ENCODE measurements at places on chromosomes 3 and 15.
A peak's percentile ranks its signal among the peaks of the same experiment; 100 is the strongest.

GRCh38 chr3:174858353-174858752, 781 bp upstream of the NAALADL2 start:
- DNase-seq = no peak

GRCh38 chr3:22236490-22237270, 485.7 kb upstream of the ZNF385D start:
- no peak for DNase-seq

GRCh38 chr15:85615930-85616329, 178.8 kb downstream of the KLHL25 start:
- DNase-seq = no peak

DNA sequence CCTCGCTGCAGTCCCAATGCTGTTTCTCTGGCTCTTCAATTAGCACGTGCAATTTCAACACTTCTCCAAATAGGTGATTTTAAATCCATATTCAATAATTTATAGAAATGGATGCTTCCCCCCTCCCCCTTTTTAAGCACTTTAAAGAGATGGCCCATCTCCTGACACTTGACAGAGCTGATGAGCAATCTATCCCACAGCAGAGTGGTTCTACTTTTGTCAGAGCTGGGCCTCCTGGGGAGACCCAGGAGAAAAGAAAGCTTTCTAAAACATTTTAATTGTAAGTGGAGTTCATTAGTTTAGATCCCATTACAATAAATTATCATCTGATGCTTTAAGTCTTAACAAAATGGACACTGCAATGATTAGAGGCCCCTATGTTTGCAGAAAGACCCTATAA, 127.7 kb downstream of the SHQ1 start:
- DNase-seq = no peak

DNA sequence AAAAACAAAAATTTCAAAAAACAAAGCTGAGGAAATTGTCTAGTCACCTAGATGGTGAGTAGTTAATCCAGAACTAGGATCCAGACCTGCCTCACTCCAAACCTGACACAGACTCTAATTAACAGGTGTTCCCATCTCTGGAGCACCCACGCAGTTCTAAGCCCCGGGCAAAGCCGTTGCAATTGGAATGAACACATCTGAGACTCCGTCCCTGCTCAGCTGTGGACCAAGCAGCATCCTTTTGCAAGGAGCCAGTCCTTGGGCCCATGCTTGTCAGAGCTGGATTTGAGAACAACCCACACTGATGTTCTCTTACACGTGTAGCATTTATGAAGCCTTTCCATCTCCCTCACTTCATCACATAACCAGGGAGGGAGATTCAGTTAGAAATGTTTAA, 54.8 kb downstream of the LMCD1 start:
- no peak for DNase-seq

DNA sequence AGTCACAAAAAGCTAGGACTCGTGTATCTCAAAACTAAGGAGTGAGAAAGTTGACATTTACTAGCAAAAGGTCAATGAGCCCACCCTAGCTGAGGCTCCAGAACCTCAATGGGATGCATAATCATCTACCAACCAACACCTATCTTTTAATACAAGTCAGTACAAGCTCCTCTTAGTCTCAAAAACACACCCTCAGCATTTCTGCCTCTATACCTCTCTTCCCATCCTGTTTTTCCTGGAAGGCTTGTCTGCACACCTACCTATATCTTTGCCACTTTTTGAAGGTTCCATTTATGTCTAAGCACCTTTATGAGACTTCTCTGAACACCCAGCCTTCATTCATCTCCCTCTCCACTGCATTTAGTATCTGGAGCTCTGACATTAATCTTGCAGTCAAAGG, 10.0 kb downstream of the WWTR1 start:
- DNase-seq = no peak

GRCh38 chr15:66278671-66279070, 14.7 kb upstream of the DIS3L start:
- no peak for DNase-seq

DNA sequence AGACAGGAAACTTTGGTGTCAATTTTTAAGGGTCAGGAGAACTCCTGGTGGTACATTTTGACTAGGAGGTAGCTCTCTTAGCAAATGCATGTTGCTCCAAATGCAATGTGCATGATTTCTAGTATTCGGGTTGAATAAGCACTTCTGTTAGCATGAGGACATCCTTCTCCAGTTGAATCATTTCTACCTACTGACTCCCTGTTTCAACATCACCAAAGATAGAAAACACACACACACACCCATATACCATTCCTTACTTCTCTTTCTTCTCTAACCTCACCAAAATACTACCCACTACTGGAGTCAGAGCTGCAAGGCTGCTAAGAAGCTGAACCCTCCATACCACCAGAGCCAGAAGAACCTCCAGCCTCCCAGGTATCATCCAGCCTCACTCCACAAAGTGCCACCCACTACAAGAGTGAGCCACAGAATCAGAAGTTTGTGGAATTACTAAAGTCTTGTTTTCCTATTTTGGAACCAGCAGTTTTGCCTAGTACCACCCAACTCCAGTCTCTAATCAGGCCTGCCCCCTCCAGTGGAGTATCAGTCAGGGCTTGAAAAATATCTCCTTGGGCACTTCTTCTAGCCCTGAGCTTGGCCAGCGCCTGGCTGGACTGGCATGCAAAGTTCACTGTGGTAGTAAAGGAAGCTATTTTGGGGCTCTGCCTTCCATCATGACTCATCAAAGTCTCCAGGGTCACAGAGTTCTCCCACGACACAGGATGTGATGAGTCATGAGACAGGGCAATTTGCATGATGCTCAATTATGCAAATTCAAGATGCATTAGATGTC, 110.3 kb downstream of the CYP19A1 start:
- peak; percentile 67 for DNase-seq

- DNase-seq = no peak
Measured at GRCh38 chr3:74614107-74614967, at the start of gene CNTN3. TSS of gene CNTN3 (minus strand) at chr3:74614659. CDS start at chr3:74521112, 93,547 bp downstream.

DNA sequence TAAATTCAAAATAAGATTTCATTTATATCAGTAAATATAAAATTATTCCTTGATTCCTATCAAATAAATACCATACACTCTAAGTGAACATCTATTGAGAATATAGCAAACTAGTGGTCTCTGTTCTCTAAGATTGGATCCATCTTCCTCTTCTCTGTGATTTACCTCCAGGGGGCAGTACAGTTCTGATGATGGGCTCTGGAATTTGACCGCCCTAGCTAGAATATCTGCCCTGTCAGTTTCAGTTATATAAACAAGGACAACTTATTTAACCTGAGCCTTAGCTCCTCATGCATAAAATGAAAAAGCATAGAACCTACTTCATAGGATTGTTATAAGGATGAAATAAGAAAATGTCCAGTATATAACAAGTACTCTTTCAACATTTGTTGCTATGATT, 171.1 kb upstream of the CCDC54 start:
- DNase-seq = no peak
